ENCODE measurements at places on chromosomes 7 and 10.

DNA sequence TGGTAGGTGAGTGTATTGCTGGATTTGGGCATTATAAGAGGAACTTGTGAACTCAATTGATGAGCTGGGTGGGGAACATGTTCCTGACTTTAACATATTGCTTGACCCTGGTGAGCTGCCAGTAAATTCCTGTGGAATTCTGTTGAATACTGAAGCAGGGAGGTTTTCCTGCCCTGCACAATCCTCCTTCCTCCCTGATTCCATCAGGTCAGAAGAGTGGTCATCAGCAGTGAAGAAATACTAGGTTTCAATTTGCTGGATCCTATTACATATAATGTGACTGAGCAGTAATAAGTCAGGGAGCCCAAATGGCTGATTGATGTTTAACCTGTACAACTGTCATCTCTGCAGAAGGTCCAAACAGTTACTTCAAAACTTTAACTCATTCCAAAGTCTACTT lies 581.2 kb downstream of the SUGCT start:
- DNase-seq, result no peak

GRCh38 chr7:112523871-112524270 lies 43.1 kb downstream of the LSMEM1 start:
- no peak for DNase-seq

- no peak for DNase-seq
Measured at GRCh38 chr10:131860806-131861440, 39.9 kb upstream of the PPP2R2D start.

- no peak for DNase-seq
Measured at GRCh38 chr10:80459047-80459865, 5.1 kb downstream of the TSPAN14 start.

GRCh38 chr10:33419311-33419710 lies 84.8 kb upstream of the NRP1 start:
- peak; percentile 13 for DNase-seq

- no peak for DNase-seq
Measured at GRCh38 chr10:5045095-5045494, 41.4 kb upstream of the AKR1C2 start.

- DNase-seq, result no peak
Measured at GRCh38 chr7:139718859-139719258, 58.9 kb downstream of the HIPK2 start.

- no peak for DNase-seq
Measured at GRCh38 chr10:69107176-69107490, 16.8 kb upstream of the VPS26A start.

GRCh38 chr10:71754562-71754961 lies 18.8 kb downstream of the VSIR start:
- DNase-seq, result no peak
